ENCODE measurements at places on chromosomes 7 and 10.

DNA sequence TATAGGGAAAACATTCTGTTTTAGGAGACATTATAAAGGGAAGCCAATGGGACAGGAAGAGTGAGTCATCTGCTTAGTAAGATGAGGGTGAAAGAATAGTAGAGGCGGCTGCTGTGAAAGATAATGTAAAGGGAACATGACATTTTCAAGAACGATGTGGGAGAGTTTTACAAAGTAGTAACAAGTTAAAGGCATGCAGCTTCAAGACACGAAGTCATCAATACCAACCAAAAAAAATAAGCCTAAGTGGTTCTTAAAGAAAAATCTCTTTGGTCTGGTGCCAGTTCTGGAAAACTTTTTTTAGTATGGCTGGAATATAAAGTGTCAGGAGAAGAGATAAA is 6.1 kb downstream of the GSTO1 start:
- peak; percentile 23 for DNase-seq

DNA sequence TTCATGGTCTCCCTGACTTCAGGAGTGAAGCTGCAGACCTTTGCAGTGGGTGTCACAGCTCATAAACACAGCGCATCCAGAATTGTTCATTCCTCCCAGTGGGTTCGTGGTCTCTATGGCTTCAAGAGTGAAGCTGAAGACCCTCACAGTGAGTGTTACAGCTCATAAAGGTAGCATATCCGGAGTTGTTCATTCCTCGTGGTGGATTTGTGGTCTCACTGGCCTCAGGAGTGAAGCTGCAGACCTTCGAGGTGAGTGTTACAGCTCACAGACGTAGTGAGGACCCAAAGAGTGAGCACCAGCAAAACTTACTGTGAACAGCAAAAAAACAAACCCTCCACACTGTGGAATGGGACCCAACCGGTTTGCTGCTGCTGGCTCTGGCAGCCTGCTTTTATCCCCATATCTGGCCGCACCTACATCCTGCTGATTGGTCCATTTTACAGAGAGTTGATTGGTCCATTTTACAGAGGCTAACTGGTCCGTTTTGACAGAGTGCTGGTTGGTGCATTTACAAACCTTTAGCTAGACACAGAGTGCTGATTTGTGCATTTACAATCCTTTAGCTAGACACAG is 308.8 kb downstream of the PTPRN2 start:
- DNase-seq, result no peak

DNA sequence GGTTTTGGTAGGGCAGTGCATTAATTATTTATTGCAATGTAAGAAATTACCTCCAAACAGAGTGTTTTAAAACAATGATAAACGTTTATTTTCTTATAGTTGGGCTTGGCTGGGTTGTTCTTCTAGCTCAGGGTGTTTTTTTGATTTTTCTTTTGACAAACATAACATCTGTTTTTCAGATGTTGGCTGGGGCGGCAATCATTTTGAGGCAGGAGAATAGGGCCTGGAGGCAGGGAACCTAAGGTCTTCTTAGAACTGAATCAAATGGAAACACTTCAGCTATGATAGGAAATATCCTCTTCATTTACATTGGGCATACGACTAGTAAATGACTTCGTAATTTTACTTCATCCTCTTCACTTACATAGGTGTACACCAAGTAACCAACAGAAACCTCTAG is 47.4 kb upstream of the NAMPT start:
- no peak for DNase-seq

GRCh38 chr10:77173615-77174461 is 463.8 kb downstream of the KCNMA1 start:
- peak; percentile 22 for DNase-seq

DNA sequence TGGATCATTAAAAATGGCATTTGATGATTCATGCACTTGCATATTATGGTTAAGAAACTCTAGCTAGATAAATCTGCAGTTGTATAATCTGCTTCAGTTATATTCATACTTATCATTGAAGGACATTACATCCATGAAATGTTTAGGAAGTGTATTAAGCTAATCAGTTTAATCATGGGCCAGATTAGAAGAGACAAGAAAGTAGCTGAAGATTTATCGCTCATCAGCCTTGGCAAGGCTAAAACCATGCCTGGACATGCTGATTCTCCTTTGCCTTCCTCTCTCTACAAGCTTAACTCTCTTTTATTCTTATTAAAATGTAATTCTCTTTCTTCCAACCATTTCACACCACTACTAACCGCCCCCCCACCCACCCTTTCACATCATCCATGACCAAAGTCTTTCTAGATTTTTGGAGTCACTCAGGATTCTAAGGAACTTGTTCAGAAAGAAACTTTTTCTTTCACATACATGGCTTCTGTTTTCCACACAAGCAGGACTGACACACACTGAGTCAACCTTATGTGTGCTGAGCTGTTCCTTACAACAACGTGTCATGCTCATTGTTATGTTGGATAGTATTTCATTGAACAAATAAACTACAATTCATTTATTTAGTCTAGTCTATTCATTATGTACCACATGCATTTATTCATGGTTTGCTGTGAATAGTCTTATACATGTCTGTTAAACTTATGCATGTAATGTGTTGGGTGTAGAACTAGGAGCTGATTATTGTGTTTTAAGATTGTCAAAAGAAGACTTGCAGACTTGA is 227.3 kb upstream of the SP8 start:
- no peak for DNase-seq

Data from GDM1 (cell line).